Common myeloid progenitor, CD34-positive (primary cell): ENCODE measurements at places on chromosomes 11 and 22.

DNA sequence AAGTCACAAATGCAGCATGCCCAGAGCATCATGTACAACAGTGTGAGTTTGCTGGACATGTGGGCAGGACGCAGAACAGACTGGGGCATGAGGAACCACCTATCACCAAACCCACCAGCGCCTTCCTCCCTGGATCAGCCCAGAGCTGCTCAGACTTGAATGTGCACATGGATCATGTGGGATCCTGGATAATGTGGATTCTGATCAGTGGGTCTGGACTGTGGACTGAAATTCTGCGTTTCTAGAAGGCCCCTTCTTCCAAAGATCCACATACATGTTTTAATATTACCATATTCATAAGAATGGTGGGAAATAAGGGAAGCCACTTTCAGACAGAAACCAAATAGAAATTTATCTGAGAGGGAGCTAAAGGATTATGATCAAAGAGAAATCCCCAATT is 85.6 kb upstream of the VPREB1 start:
- DNase-seq, result no peak

DNA sequence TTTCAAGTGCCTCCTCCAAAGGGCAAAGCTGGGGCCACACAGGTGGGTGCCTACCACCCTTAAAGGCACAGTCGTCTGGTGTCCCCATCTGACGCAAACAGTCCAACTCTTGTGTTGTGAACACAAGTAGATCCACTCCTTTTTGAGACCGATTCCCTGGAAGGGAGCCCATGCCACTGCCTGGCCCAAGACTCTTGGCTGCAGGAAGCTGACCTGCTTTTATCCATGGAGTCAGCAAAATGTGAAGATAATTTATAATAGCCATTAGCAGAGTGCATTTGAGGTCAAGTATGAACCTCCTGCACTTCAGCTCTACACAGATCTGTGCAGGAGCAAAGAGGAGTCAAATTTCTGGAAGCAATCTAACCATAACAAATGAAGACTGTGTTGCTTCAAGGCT is 68.5 kb downstream of the ADM start:
- DNase-seq, result no peak

- peak; percentile 71 for DNase-seq
These were observed 38.1 kb downstream of the LMO1 start for GRCh38 chr11:8225589-8226036.

GRCh38 chr11:77502346-77502905 is 28.5 kb upstream of the PAK1 start:
- peak; percentile 35 for DNase-seq

GRCh38 chr22:25448435-25449051 is 115.9 kb upstream of the GRK3 start:
- DNase-seq, result peak; percentile 57

- DNase-seq, result no peak
These were observed 350.3 kb downstream of the AASDHPPT start for GRCh38 chr11:106427736-106428135.

DNA sequence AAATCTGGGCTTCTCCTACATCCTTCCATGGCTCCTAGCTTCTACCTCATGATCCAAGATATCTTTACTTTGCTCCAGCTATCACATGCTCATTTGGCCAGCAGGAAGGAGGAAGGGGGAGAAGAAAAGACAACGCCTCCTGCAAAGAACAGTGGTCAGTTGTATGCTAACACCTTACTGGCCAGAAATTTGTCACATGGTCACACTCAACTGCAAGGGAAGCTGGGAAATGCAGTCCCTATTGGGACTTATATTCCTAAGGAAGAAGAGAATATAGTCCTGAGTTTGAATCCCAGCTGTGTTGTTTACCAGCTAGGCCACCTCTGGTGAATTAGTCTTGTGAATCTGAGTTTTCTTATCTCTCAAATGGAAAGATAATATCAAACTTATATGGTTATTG is 272.0 kb downstream of the BLID start:
- DNase-seq, result no peak

GRCh38 chr22:17218341-17218740 is 894 bp downstream of the ADA2 start:
- DNase-seq, result no peak

- no peak for DNase-seq
These were observed 88.0 kb upstream of the SYT13 start for GRCh38 chr11:45374130-45374529.

DNA sequence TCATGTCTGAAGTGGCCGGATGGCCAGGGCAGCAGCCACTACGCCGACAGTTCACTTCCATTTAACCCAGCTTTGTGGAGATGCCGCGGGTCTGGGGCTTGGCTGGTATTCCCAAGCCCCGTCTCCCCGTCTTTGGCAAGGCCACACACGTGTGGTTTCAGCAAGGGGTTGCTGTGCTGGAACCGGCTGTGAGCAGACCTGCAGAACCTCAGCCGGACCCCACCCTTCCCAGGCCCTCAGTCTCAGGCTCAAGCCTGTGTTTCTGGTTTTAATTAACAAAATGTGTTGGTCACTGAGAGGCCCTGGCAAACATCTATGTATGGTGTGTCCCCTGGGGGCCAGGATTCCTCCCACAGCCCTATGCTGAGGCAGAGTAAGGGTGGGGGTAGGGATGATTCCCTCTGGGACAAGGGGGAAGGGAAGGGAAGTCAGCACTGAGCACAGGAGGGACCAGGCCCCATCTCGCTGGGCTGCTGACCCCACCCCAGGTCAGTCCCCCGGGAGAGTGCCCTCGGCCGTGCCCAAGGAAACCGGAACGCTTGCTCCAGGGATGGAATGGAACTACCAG is 9.3 kb downstream of the OSBPL5 start:
- no peak for DNase-seq
